ENCODE measurements at places on chromosomes 4 and X.

- DNase-seq: no peak
Observed at GRCh38 chr4:7365462-7366179, 69.1 kb downstream of the PSAPL1 start.

- no peak for DNase-seq
Observed at GRCh38 chr4:94635177-94635576, 122.6 kb upstream of the BMPR1B start.

- no peak for DNase-seq
Observed at GRCh38 chr4:8495803-8496202, 55.2 kb downstream of the TRMT44 start.

- DNase-seq: no peak
Observed at GRCh38 chr4:52552778-52553177, 106.3 kb downstream of the USP46 start.

DNA sequence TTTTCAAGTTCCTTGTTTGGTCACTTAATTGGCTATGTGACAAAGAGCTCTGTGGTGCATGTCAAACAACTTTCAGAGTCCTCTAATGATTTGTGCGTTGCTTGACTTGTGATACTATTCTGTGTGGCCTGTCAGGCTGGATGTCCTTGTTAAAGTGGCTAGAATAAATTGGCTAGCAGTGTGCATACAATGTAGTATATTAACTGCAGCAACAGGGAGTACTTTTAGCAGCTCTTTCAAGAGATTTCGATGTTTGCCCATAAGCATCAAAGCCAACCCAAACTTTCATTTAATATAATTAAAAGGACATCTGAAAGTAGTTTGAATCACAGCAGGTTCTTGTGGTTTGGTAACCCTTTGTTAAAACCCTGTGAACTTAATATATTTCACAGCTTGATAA, 718.9 kb downstream of the ADGRL3 start:
- no peak for DNase-seq

DNA sequence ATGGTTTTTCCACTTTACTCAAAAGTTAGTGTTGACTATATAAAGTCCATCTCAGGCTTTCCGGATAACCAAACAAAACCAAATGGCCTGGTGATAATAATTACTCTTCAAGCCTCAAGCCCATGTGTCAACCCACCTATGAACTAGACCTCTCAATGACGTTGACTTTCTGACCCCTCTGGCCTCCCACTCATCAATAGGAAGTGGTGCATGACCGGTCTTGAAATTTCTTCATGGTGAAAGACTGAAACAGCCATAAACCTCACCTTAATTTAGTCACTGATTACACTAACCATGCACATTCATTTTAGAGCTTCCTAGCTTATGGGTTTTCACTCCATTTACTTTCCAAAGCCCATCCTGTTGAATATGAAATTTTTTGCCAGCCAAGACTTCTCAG, 276.0 kb downstream of the KLHL13 start:
- no peak for DNase-seq

GRCh38 chr4:107319386-107319785, 283.3 kb upstream of the DKK2 start:
- DNase-seq: no peak

GRCh38 chrX:18410038-18410437, 15.4 kb upstream of the CDKL5 start:
- DNase-seq: no peak

DNA sequence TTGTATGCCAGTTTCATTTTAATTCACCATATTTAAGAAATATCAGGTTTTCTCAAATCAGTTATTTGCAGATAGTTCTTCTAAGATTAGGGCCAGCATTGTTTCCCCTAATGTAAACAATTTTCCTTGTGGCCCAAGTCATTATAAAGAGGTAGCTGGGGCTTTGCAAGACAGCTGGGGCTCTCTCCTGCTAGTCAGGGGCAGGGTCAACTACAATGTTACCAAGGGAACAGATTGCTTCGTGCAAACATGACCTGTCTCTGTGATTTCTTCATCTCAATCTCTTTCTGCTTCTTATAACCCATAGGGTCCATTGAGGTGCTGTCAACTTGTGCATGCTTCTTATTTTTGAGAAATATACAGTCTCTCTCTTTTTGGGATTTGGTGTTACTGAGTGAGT, 12.1 kb downstream of the ARMCX6 start:
- DNase-seq: no peak

DNA sequence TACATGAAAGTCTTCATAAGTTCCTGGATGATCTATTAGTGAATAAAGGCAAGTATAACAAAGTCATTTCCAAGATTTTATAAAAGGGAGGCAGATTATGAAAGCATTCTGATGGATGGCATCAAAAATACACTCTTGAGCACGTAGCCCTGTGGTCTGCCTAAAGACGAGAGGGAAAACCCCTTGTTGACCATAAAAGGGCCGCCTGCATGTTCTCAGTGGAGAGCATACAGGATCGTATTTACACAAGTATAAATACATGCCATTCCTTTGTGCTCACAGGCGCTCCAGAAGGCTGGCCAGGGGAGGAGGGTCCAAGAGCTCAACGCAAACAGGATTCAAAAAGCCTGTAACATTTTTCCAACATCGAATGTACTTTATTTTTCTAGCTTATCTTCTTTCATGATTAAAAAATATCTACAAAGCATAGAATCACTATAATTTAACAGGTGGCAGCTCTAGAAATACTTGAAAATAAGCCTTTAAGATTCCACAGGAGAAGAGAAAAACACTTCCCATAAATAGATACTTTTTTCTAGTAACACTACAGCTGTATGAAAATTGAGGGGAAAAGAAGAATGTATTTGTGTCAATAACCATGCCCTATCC, 29.6 kb downstream of the PDGFC start:
- no peak for DNase-seq

DNA sequence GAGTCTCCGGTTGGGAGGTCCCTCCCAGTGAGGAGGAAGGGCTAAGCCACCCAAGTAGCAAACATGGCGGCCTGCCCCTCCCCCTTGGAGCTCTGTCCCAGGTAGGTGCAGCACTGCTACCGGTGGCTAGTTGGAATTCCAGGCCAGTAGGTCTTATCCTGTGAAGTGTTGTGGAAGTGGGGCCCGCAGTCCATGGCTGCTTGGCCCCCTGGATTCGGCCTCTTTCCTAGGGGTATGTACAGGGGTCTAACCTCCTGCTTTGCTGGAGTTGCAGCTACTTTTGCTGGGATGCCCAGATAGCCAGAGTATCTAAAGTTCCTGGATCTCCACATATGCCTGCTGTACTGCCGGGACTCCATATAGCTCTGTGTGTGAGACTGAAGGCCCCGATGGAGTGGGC, 9.9 kb upstream of the TMSB15C start:
- DNase-seq: no peak

GRCh38 chr4:13626492-13627177, 890 bp downstream of the BOD1L1 start:
- DNase-seq: no peak

GRCh38 chrX:131219271-131219670, 69.8 kb downstream of the IGSF1 start:
- no peak for DNase-seq
